ENCODE measurements at places on chromosomes 3 and 15.

- no peak for DNase-seq
Measured at GRCh38 chr3:117619805-117620204, 910.2 kb downstream of the TUSC7 start.

DNA sequence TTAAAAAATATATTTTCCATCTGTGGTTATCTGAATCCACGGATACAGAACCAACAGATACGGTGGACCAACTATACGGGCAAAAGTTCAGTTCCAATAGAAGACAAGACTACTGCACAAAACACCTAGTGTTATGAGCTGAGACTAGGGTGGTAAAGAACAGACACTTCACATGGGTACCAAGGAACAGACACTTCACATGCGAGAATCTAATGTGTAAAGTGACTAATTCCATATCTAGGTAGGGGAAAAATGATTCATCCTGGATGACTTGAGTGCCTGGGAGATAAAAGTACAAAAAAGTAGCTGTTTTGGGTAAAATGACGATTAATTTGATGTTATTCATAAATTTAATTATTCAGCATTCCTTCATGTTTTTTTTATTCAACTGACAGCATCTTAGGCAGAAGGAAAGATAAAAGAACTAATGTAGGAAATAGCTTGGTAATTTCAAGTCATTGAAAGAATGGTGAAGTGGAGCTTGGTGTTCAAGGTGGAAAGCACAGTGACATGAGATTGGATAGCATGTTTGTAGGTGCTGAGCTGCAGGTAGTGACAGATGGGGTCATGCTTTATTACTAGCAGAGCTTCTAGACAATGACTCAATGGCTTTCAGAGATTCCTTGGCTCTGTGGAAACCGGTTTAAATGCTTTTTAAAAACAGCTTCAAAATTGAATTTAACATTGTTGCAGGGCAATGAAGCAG lies 5.2 kb downstream of the CD200 start:
- DNase-seq = no peak

DNA sequence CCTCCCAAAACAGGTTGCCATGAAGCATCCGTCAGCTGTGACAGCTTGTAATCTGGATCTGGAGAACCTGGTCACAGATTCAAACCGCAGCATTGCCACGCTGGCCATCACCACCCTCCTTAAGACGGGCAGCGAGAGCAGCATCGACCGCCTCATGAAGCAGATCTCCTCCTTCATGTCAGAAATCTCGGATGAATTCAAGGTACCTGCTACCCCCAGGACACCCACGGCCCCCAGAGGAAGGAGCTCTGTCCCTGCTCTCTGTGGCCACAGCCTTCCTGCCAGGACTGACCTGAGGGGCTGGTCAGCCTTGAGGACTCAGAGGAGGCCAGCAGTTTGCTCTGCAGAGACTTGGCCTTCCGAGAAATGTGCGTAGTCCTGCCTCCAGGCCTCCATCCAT lies 11.2 kb downstream of the COPG1 start:
- no peak for DNase-seq

DNA sequence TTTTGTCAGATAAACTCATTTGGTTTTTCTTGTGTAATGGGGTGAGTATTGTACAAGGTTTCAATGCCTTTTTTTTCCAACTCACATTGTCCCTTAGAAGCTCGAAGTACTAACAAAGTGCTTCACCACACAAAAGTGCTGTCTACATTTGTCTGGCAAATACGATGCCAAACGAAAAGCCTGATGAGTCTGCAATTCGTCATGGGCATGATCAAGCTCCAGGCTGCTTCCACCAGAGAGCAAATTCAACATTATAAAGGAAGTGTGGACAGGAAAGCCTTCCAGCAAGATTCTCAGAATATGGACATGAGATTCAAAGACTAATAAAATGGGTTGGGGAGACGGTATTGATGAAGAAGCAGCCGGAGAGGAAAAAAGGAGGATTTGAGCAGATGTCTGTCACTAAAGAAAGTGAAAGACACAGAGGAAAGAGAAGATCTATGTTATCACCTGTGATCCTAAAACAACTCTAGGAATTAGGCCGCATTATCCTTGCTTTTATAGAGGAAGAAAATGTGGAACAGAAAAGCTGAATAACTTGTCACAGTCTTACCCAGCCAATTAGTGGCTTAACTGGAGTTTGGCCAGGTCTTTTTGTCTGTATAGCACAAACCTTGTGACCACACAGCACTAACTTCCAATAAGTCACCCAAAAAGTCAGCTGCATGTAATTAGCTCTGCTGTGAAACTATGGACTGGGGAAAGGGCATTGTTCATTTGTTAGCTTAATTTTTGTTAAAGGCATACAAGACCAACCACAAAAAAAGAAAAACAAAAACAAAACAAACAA lies 494.8 kb downstream of the FHIT start:
- no peak for DNase-seq

- no peak for DNase-seq
Measured at GRCh38 chr3:134885877-134886621, 91.0 kb downstream of the EPHB1 start.

GRCh38 chr15:80804970-80805495 lies 25.9 kb downstream of the CEMIP start:
- DNase-seq = no peak

DNA sequence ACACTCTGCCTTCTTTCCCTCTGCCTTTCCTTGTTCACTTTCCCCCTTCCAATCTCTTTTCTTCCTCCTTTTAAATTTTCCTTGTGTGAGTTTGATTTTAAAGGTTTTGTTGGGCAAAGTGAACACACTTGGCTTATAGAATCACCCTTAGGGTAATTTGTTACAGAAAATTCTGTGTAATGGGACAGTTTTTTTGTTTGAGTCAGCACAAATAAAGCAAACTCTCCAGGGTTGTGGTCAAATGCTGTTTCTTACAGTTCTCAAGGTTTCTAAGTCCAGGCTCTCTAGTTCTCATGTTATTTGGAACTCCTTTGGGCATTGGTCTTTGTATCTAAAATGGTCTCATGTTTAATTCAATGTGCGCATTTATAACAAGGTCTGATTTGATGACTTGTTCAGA lies 307.1 kb downstream of the PTPRG start:
- no peak for DNase-seq

- DNase-seq = no peak
Measured at GRCh38 chr15:66241908-66242285, 11.7 kb downstream of the MEGF11 start.

- no peak for DNase-seq
Measured at GRCh38 chr3:171088964-171089754, 62.6 kb upstream of the SLC2A2 start.

Data from amygdala (tissue), 56 donors.